ENCODE measurements at places on chromosomes 12 and 14.

DNA sequence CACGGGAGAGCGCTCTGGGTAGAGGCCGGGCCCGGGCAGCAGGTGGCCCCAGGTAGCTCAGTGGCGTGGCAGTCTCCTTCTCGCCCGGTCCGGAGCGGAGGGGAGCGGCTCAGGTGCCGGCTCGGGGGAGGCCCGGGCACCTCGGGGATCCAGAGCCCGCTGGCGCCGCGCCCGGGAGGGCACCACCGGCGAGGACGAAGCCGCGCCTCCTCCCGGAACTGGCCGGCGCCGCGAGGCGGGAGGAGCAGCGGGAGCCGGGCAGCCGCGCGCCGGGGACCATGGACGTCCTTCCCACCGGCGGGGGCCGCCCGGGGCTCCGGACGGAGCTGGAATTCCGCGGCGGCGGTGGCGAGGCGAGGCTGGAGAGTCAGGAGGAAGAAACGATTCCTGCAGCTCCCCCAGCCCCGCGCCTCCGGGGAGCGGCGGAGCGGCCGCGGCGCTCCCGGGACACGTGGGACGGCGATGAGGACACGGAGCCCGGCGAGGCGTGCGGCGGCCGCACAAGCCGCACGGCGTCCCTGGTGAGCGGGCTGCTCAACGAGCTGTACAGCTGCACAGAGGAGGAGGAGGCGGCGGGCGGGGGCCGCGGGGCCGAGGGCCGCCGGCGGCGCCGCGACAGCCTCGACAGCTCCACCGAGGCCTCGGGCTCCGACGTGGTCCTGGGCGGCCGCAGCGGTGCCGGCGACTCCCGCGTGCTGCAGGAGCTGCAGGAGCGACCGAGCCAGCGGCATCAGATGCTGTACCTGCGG, 21.5 kb upstream of the GNS start:
- DNase-seq, result peak; percentile 41

DNA sequence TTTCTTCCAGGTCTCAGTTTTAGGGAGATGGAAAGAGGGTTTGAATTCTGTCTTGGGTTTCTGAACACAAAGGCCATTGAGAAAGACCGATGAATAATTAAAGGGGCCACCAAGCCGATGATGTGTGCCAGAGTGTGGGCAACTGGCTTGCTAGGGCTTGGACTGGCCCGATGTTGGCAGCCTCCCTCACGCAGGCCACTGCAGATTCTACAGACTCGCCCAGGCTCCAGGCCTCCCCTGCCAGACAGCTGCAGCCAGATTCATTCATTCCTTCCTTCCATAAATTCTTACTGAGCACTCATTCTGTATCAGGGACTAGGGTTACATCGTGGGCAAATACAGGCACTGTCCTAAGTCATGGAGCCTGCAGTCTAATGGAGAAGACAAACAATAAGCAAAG, 34.9 kb downstream of the ACTN1 start:
- no peak for DNase-seq

DNA sequence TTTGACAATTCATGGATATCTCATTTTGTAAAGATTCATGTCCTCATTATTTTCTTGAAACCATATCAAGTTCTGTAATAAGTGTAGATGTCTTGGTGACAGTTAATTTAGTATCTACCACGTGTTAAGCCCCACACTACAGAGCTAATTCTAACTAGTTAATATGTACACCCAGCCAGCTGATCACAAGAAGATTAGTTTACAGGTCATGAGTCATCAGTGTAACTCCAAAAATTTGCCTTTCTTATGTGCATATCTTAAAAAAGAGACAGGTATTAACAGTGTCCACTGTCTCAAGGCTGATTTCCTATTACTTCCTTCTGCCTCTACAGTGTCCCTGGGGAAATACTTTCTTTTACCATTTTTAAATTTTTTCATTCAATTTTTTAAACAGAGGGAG, 13.3 kb upstream of the YBX3 start:
- DNase-seq, result no peak

- DNase-seq, result peak; percentile 19
Measured at GRCh38 chr12:12534166-12534866, 28.3 kb downstream of the DUSP16 start.

- DNase-seq, result peak; percentile 93
Measured at GRCh38 chr12:1473418-1473817, 121.0 kb downstream of the FBXL14 start.

GRCh38 chr14:100862277-100862676, 36.4 kb downstream of the MEG3 start:
- DNase-seq, result no peak

DNA sequence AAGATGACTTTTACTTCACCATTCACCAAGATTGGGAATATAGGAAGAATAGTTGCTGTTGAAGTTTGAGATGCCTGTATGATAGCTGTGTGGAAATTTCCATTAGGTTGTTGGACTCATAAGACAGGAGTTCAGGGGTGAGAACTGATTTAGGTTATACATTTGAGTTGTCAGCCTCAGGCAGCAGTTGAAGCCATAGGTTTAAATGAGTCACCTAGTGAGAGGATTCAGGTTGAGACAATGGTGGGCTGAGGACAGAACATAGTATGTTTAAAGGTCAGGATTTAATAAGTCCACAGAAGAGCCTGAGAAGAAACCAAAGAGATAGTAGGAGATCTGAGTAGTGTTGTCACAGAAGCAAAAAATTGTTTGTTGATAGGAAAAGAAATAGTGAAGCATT, 63.6 kb upstream of the MON2 start:
- DNase-seq, result no peak

DNA sequence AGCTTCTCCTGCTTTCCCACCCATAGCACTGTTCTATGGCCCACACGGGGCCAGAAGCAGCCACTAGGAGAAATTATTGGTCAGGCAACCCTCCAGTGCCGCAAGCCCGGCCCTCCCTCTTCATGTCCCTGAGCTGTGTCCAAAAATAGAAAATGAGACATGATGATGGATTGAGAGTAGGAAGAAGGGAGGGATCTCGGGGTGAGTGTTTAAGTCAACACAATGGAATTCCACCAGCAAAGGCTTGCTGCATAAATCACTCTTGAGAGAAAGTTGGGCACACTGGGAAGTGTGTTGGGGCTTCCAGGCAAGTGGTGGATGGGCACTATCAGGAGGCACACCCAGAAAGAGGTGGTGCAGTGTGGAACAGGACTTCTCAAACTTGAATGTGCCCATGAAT, 94.2 kb downstream of the LLPH start:
- DNase-seq, result no peak

- no peak for DNase-seq
Measured at GRCh38 chr12:76789335-76790050, 25.6 kb downstream of the ZDHHC17 start.

DNA sequence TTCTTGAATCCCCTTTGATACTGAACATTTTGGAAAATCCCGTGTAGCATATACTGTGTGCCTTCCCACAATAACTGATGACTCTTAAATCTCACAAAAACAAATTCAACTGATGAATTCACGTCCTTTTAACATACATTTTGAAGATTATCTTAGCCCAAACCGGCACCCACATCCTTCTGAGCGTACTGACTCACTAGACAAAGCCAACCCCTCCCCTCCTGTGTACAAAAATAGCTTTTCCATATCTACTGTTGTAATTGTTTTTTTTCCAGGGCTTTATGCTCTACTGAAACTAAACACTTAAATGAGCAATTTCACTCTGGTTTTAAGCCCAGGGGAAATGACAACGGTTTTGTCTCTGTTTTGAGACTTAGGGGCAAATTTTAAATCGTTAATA, 109.4 kb upstream of the ATF7IP start:
- peak; percentile 44 for DNase-seq

GRCh38 chr12:24360907-24361306, 411.4 kb upstream of the SOX5 start:
- no peak for DNase-seq

DNA sequence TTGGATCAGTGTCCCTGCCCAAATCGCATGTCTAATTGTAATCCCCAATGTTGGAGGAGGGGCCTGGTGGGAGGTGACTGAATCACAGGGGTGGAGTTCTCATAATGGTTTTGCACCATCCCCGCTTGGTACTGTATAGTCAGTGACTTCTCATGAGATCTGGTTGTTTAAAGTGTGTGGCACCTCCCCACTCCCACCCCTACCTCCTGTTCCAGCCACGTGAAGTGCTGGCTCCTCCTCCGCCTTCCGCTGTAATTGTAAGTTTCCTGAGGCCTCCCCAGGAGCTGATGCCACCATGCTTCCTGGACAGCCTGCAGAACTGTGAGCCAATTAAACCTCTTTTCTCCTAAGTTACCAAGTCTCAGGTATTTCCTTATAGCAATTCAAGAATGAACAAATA, 67.2 kb downstream of the FERMT2 start:
- DNase-seq, result no peak

- no peak for DNase-seq
Measured at GRCh38 chr12:116055895-116056607, 221.4 kb downstream of the MED13L start.

GRCh38 chr14:21307637-21308036, 27.8 kb downstream of the RPGRIP1 start:
- no peak for DNase-seq

DNA sequence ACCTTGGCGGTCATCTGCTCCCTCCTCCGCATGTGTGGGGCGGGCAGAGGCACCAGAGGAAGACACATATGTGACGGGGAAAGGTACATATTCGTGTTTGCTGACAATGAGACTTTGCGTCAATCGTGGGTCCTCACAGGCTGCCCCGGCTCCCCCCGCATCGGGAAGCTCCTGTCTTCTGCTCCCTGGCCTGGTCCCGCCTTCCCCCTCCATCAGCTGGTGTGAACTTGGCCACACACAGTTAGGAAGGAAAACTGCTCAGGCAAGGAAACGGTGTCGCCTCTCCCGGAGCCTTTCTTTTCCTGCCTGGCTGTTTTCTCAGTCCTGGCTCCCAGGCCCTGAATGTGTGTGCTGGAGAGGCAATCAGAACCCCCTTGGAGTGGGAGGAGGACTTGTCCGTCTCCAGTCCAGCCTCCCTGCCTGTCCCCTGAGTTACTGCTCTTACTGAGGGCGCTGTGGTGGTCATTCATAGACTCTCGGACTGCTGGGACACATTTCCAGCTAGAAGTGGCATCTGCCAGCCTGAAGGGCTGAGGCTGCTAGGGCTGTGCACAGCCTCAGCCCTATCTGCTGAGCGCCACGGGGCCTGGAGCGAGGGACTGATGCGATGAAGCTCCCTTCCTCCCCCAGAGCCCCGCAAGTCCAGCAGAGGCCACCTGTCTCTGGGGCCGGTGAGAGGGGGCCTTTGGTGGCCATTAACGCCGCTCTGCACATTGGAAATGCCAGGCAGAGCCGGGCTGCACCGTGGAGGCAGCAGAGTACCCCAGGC, 44.2 kb upstream of the TSPAN9 start:
- DNase-seq, result no peak

DNA sequence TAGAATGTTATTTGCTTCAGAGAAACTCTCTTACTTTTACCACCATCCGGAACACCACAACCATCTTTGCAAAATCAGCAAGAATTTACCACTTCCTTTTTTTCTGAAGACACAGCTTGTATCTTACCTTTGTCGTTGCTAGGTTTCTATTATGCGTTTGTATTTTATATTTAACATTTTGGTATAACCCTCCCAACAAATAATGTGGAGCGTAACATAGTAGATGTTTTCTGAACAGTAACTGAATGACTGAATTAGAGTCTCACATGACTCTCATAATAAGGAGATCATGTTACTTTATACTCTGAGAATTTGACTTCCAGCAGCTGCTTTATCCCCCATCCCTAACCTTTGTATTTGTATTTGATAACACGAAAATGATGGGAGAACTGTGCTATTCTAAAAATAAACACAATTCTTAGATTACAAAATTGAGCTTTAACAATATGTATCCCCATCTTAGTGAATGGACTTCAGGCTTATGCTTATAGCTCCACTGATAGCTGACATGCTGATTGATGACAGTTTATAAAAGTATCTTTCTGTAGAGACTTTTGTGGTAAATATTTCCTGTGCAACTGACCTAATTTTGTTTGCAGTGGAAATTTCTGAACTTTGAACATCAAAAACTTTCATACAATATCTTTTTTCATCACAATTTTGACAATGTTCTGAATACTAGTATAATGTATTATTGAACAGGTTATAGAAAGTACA, 7.9 kb upstream of the KLRB1 start:
- DNase-seq, result peak; percentile 71

GRCh38 chr12:105470601-105471000, 140.1 kb downstream of the C12orf75 start:
- DNase-seq, result no peak

- no peak for DNase-seq
Measured at GRCh38 chr14:68104518-68104917, 284.9 kb downstream of the RAD51B start.

DNA sequence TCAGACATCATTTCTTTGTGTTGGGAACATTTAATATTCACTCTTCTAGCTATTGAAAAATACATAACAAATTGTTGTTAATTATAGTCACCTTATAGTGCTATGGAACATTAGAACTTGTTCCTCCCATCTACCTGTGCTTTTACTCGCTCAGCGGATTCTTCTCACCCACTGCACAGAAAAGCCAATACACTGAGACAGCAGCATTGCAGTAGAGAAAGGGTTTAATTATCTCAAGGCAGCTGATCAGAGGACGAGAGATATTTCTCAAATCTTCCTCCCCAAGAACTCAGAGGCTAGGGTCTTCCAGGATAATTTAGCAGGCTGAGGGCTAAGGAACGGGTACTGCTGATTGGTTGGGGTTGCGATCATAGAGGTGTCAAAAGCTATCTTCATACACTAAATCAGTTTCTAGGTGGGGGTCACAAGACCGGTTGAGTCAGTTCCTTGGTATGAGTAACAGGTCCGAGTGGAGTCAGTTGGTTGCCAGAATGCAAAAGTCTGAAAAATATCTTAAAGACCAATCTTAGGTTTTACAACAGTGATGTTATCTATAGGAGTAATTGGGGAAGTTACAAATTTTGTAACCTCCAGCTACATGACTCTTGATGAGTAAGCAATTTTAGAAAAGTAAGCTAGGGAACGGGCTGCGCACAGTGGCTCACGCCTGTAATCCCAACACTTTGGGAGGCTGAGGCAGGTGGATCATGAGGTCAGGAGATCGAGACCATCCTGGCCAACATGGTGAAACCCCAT, 173.1 kb downstream of the FBXL14 start:
- DNase-seq, result peak; percentile 3

DNA sequence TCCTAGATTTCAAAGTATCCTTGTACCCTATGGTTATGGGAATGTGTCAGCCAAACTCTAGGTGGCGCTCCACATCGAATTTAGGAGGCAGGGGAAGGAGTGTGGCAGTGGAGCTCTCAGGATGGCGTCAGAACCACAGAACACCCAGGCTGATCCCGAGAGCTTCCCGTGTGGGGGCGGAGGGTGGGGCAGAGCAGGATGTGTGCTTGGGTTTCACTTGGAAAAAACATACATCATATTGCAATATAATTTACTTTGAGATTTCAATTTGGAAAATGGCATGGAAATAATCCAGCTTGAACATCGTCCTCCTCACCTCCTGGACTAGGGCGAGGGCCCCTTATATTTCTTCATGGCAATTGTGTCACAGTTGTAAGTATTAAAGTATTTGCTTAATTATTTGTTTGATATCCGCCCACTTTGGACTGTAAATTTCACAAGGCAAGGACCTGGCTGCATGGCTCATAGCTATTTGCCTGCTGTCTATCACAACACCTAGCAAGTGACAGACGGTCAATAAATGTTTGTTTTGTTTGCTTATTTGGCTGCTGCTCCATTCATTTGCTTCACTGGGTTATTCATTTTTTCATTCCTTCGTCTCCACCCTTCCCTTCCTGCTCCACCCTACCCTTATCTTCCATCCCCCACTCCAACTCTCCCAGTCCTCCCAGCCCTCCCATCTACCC, 221.5 kb upstream of the HMGA2 start:
- DNase-seq, result peak; percentile 63

GRCh38 chr12:104006929-104007328, 41.3 kb downstream of the TDG start:
- no peak for DNase-seq
